ENCODE measurements at places on chromosomes 12 and 14.
A peak's percentile ranks its signal among the peaks of the same experiment; 100 is the strongest.

DNA sequence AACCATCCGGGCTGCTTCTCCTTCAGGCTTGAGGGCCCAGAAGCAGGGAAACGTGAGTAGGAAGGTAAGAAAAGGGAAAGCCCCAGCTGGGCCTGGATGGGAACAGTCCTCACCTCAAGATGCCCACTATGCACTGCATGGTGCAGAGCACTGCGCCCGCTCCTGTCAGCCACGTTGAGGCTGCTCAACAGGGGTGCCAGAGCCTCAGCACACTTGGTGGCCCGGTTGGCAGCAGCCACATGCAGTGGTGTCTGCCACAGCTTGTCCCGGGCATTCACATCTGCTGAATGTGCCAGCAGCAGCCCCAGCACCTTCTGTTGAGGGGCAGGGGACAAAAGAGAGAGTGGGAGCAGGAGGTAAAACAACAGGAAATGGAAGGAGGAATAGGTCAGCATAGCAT lies 2.5 kb downstream of the ANKRD52 start:
- DNase-seq, result no peak

- DNase-seq, result no peak
These were observed 25.4 kb downstream of the BATF start for GRCh38 chr14:75547552-75548250.

DNA sequence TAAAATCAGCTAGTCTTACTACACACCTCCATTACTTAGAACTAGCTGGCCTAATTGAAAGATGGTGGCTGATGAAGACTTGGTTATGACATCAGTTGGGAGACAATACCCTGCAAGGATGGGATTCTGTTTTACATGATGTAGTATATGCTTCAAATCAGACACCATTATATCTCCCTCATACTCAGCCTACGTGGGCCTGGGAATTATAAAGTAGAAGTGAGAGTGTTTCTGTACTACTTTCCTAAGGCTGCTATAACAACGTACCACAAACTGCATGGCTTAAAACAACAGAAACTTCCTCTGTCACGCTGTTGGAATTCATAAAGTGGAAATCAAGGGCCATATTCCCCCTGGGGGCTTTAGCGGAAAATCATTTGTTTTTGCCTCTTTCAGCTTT lies 190.4 kb downstream of the PAH start:
- no peak for DNase-seq

- peak; percentile 96 for DNase-seq
These were observed 72.0 kb upstream of the RESF1 start for GRCh38 chr12:31887109-31887811.

All from OCI-LY7 (cell line).